Stimulated activated CD4-positive, alpha-beta T cell treated with anti-CD3 and anti-CD28 coated beads, Interleukin-15, amount 100 ng/mL, for 48 hours (primary cell): ENCODE measurements at places on chromosomes 5 and 9.

DNA sequence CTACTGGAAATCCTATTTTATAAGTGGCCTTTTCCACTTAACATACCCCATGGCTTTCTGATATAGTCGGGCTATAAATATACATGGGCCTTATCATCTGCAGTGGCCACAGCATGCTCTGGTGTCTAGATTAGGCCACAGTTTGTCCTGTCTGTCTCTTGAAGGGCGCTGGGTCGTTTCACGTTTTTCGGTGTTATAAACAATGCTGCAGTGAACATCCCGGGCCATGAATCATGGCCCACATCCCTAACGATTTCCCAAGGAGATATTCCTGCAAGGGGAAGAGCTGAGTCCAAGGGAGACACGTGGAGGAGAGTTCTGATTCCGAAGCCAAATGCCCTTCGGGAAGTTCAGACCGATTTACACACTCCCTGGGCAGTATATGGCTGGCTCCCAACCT lies 8.4 kb downstream of the PLPP7 start:
- DNase-seq = no peak

DNA sequence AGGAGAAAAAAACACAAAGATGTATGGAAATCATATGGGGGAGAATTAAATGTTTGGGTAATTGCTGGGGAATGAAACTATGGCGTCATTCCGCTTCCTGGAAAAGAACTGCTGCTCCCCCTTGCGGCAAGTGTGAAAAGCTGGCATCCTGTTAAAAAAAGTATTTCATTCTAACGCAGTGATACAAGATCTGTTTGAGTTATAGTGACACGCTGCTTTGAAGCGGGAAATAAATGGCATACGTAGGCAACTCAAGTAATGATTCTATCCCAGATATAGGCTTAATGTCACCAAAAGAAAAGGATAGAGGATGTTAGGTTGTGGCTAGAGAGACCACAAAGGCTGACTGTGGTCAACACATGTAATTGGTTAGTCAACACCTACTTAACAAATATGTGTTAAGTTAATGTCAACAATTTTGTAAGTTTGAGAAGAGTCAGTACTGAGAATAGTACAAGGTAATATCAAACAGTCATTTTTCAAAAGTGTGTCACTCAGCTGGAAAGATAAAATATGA lies 70.2 kb upstream of the ALDH1A1 start:
- peak; percentile 17 for DNase-seq

GRCh38 chr5:149408252-149409099 lies 29.4 kb upstream of the IL17B start:
- DNase-seq = no peak

DNA sequence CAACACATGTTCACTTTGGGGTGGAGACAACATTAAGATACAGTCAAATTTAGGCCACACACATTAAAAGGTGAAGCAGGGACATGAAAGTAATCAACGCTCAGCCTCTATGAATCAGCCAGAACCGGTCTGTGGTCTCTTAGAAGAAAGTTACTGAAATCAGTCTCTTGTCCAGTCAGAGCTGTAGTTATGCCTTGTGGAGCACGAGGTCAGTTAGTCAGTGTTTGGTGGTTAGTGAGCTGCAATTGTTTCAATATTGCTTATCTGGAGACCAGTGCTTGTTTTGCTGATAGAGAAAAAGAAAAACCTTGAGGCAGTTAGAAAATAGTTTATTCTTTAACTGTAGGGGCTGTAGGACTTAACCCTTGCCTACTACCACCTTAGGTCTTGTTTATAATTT lies 157.8 kb upstream of the RASEF start:
- no peak for DNase-seq

DNA sequence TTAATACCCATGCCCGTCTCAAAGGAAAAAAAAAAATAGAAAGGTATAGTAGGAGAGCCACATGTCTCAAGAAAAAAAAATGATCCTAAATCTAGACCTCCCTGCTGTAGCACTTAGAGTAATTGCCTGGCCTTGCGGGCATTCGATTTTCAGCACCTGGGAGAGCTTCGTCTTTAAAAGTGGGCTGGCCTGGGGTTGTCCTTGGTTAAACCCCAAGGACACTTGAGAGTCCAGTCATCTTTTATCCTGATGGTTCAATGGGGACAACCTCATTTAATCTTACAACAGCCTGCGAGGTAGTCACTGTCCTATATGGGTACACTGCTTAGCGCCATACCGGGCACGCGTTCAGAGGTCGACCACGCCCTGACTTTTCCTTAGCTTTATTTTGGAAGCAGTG lies 60.1 kb downstream of the MAT2B start:
- no peak for DNase-seq

DNA sequence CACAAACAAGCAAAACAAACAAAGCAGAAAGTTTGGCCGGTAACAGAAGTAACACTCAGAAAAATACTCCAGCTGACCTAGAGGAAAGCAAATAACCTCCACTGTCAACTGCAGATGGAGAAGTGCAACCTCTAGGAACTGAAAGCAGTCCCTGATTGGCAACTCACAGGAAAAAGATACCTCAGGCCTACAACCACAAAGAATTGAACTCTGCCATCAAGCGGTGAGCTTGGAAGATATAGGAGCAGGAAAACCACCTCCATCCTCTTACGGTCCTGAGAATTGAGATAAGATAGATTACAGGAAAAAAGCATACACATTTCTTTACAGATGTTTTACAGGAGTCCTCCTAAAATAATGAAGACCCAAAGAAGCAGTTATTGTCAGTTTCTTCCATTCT lies 184.5 kb downstream of the PDZD2 start:
- DNase-seq = no peak
